ENCODE measurements at places on chromosomes 2 and 18. TPM values are rescaled to one million over a fixed set of nuclear protein-coding genes. Genes with fewer than 3 reads are reported as not detected.

Gene ALK
- total RNA-seq: 1.2 TPM

Gene ALPG
- not detected for total RNA-seq

Gene KCNJ13
- total RNA-seq: 6.3 TPM

Gene ANKRD30B
- 1.4 TPM for total RNA-seq

Gene LYPD1
- 0.72 TPM for total RNA-seq

Gene HOXD13
- 4.8 TPM for total RNA-seq

Gene DYNAP
- 7.0 TPM for total RNA-seq

Gene REG1B
- 1.4 TPM for total RNA-seq

Gene CCDC74B
- total RNA-seq: 1.7 TPM

Gene OSBPL1A
- 47.2 TPM for total RNA-seq

Gene POTEI
- 0.96 TPM for total RNA-seq

Gene RAPGEF4
- 19.0 TPM for total RNA-seq

Gene PTPN18
- total RNA-seq: 22.9 TPM

Gene ANXA4
- total RNA-seq: 56.8 TPM

Gene TNFAIP6
- total RNA-seq: 13.7 TPM

Gene MAP2
- 14.4 TPM for total RNA-seq

Gene PPP1CB
- total RNA-seq: 247 TPM

Gene SERPINB5
- total RNA-seq: 49.4 TPM

Gene CXCR4
- 7.5 TPM for total RNA-seq

Gene CLK1
- total RNA-seq: 127 TPM

Gene FSIP2
- total RNA-seq: 46.2 TPM

Gene PROM2
- 2.4 TPM for total RNA-seq

Gene FOXD4L1
- total RNA-seq: 0.96 TPM

Gene DSG4
- total RNA-seq: 0.24 TPM

Gene FAM124B
- total RNA-seq: 10.1 TPM

Gene CCDC141
- total RNA-seq: 5.3 TPM

Gene MLPH
- 18.5 TPM for total RNA-seq

Gene ZNF804A
- 3.1 TPM for total RNA-seq

Gene SLC16A14
- total RNA-seq: 1.7 TPM
